Activated CD4-positive, alpha-beta T cell treated with anti-CD3 and anti-CD28 coated beads, Interleukin-2, amount 10 ng/mL, durations not matched to agents 7 days and 5 days (primary cell): ENCODE measurements at places on chromosomes 13 and 19. TPM values are rescaled to one million over a fixed set of nuclear protein-coding genes. Genes with fewer than 3 reads are reported as not detected.

The NBEA gene
- total RNA-seq: 0.45 TPM

The CBY2 gene
- total RNA-seq: not detected

- DNase-seq: no peak
Observed at GRCh38 chr13:110046811-110047210, 260.1 kb downstream of the COL4A1 start.

GRCh38 chr19:1567116-1567847 is 843 bp downstream of the MEX3D start:
- DNase-seq: no peak
